ENCODE measurements at places on chromosomes 1 and 21.

GRCh38 chr1:19423130-19423529, 62.2 kb downstream of the CAPZB start:
- no peak for DNase-seq

GRCh38 chr1:206939841-206940587, 6.3 kb downstream of the PIGR start:
- no peak for DNase-seq

DNA sequence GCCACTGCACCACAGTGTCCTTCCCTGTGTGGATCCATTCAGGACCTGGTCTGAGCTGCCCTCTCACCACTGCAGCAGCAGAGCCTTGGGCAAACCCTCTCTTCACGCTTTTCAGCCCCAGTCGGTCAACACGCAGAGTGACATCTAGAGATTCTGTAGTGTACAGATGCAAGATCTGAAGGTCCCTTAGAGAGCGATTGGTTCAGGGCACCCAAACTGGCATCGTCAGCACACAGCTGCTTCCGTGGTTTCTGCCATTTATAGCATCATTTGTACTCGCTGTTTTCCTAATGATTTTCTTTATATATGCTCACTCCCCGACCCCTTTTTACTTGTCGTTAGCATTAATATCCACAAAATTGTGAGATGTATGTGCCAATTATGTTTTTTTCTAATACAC, 1.5 kb upstream of the ASCL5 start:
- DNase-seq = no peak

DNA sequence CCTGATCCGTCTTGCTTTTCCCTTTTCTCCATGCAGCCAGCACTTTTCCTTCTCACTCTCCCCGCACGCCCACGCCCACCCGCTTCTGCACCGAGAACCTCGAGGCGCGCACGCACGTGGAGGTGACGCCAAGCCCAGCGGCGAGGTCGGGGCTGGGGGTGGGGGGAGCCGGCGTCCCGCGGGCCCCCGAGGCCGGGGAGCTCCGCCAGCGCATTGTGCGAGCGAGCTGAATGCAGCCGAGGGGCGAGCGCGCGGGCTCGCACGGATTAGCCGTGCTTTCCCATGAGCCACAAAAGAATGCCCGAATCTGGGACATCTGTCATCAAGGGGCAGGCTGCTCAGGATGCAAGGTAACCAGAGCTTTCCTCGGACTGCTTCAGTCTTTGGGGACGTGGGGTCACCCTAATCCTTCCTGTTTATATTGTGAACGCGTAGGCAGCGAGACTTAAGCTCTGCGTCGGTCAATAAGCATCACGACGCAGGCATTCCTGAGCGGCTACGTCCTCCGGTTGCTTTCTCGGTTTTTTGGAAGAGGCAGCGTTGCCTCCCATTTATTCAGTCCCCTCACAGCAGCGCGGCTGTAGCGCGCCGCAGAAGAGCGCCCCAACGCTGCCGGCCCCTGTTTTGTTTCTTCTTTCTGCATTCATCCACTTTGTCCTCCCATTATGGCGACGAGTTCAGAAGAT, 67.3 kb upstream of the AKT3 start:
- DNase-seq = no peak

DNA sequence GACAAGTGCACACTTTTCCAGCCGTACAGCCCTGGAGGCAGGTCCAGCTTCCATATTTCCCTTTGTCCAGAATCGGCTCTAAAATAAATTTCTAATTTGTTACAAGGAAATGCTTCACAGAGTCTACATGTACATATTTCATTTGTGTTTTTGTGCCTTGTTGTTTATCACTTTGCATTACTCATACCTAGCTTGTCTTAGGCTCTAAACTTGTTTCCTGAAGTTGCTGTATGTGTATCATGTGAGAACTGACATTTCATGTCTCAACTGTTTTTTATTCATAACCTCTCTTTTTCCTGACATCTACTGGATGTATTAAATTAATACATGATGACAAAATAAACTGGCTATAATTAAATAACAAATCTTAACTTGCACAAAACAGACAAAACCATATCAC, 7.5 kb downstream of the CYYR1 start:
- no peak for DNase-seq

DNA sequence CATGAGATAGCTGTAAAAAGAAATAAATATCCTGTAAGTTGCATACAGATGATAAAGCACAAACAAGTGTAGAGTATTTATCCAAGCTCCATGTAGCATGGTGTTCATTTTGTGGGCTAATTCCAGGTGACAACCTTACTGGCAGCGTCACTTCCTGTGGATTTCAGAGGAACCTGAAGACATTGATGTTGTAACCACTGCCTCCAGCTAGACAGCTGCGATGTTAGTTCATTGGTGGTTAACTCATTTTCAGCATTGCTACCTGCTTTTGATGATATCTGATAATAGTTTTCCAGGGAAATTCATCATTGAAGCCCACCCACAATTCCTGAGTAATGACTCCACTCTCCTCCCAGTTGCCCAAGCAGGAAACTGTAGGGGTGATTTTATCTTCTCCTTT, 3.0 kb downstream of the HSD3B1 start:
- DNase-seq = no peak

DNA sequence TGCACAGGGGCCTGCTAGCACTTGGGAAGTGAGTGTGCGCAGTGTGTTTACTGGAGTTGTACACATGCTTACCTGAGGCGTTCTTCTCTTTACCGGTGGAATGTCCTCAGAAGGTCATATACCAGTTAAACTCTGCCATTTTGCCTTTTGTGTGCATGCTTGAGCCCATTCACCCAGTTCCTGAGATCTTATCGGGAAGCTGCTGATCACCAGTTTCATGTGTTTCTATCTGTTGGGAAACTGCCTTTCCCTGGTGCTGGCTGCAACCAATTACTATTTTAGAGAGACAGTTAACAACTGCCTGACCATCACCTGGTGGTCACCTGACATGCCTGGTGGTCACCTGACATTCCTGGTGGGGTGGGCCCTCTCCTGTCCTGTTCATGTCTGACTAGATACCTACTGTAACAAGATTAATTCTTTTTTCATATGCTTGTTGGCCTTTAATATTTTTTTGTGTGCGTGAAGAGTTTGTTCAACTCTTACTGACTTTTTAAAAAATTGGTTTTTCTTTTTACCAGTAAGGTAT, 137.0 kb downstream of the RASAL2 start:
- no peak for DNase-seq

DNA sequence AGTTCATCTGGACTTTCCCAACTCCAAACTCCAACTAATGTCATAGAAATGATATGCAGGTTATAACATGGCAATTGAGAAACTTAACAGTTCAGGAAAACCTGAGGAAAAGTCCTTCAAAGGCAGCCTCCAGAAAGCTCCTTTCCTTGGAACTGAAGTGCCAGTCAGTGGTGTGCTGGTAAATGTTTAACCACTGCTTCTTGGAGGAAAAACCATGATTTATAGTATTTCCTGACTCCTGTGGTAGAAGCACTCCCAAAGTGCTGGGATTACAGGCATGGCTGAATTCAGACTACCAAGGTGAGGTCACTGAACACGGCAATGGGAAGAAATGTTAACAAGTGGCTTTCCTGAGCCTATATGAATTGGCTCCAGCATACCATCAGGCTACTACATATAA, 26.7 kb upstream of the ZNHIT6 start:
- no peak for DNase-seq

DNA sequence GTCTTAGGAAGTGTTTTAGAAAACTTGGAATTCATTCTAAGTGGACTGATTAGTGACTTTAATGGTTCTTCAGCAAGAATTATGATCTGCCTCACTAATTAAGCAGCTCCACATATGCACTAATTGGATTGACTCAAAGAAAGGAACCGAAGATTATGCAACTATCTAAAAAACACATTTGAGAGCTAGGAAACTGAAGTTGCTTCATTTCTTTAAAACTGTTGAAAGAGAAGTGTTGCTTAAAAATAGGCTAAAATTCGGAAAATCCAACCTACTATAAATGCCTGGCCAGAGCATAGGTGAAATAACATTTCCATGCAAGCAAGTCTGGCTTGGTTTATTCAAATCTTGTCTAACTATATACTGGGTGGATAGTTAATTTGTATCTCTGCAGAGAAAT, 502.9 kb upstream of the ZRANB2 start:
- no peak for DNase-seq

- no peak for DNase-seq
Observed at GRCh38 chr21:16811011-16811410, 701.8 kb upstream of the CXADR start.

DNA sequence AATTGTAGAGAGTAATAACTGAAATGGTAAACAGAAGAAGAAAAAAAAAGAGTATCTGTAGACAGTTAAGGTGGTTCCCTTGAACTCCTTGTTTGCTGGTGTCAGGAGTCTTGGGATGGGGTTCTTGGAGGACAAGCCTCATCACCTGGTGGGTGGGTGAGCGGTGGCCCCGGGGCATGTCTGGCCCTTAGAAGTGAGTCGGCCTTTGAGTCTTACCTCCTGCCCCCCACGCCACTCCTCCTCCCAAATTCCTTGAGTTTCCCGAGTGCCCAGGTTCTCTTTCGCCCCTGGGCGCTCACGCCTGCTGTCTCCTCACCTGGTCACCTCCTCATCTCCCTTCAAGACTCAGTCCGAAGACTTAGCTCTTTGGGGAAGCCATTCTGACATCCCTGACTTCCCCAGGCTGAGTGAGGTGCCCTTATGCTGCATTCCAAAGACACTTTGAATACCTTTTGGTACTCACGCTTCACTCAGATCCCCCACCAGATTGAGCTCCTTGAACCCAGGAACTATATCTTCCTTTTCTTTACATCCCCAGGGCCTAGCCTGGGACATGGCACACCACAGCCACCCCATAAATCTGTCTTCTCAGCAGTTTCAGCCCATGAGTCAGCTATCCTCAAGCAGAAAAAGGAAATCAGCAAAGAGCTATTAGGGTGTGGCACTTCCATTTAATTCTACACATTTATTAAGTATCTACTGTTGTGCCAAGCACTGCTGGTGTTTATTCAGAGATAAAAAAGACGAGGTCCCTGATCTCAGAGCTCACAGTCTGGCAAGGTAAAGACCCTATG, 13.5 kb upstream of the IKBKE start:
- no peak for DNase-seq

DNA sequence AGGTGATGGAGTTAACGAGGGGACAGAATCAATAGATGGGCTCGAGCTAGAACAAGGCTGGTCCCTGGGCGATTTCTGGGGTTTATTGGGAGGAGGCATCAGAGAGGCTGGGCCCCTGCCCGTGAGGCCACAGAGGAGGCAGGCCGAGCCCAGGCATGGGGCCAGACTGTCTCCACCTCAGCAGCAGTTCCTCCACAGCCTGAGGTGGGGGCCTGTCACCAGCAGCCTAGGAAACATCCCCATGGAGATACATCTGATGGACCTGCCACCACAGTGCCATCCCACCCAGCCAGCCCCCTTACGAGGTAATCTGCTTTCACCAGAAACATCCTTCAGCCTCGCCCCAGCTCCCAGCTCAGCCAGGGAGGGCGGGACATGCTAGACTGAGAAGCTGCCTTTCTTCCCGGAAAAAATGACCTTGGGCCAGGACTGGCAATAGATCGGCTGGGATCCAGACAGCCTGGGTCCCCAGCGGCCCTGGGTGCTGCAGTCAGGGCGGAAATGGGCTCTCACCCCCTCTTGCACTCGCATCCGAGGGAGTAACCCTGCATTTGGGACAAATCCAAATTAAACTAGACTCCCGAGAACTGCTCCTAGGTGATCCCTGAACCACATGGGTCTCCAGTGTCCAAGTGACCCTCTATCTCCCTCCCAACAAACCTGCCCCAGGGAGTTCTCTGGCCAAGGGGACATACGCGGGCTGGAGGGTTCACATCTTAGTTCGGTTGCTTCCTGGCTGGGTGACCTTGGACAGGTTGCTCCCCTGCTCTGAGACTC, 10.0 kb upstream of the EPHA8 start:
- no peak for DNase-seq

- DNase-seq = no peak
Observed at GRCh38 chr1:61109158-61109557, 26.8 kb downstream of the NFIA start.

DNA sequence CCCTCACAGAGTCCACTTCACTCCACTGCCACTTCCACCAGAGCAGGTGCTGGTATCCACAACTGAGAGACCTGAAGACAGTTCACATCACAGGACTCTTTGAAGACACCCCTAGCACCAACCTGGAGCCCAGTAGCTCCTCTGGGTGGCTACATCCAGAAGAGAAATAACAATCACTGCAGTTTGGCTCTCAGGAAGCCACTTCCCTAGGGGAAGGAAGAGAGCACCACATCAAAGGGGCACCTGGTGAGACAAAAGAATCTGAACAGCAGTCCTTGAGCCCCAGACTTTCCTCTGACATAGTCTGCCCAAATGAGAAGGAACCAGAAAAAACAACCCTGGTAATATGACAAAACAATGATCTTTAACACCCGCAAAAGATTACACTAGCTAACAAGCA, 113.2 kb downstream of the TENT5C start:
- no peak for DNase-seq

DNA sequence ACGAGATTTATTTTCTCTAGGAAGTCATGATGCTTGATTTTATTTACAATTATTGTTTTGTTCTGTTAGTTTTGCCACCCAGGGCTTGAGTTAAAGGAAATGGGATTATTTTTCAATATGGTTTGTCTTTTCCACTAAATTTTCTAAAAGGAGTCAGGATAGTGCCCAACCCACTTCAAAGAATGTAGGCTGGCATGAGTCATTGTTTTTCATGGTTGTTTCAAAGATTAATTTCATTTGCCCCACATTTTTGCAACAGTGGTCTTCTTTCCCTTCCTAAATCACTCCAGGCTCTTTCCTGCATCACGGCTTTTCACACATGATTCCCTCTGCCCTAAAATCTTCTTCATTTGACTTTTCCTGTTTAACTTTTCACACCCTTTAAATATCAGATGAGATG, 2.5 kb downstream of the SLAMF6 start:
- DNase-seq = no peak

GRCh38 chr1:168829876-168830275, 100.9 kb upstream of the DPT start:
- DNase-seq = no peak

GRCh38 chr1:93631626-93632365, 49.8 kb downstream of the BCAR3 start:
- no peak for DNase-seq

GRCh38 chr21:45372732-45373355, 32.1 kb upstream of the COL18A1 start:
- no peak for DNase-seq

DNA sequence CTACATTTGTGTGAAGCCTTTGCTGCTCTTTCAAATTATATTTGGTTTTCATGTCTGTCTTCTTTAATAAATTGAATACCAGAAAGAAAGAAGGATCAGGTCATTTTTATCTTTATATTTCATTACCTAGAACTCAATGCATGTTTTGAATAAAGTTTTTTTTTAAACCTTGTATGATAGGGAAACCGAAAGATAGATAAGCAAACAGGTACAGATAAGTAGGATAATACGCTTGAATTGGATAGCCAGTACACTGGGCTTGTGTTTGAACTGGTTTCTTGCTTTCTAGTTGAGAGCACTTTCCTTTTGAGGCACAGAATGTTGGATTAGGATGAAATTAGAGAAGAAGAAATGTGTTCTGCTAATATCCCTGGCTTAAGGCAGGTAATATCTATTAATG, 46.9 kb downstream of the PKN2 start:
- DNase-seq = no peak

GRCh38 chr21:24727803-24728440, 879.4 kb downstream of the MRPL39 start:
- DNase-seq = no peak

Measured in stimulated activated CD8-positive, alpha-beta memory T cell treated with anti-CD3 and anti-CD28 coated beads, Interleukin-7, amount 100 ng/mL, for 24 hours (primary cell).